ENCODE measurements at places on chromosomes 11 and 22. TPM values are rescaled to one million over a fixed set of nuclear protein-coding genes. Genes with fewer than 3 reads are reported as not detected.

- DNase-seq, result no peak
These were observed at the start of gene PLEKHA7 for GRCh38 chr11:17014321-17014832. TSS of gene PLEKHA7 (minus strand) at chr11:17014414. CDS start at chr11:17014401, 13 bp downstream.

The MRPL11 gene
- polyA plus RNA-seq, result 66.1 TPM

GRCh38 chr11:35047179-35047578, 91.8 kb upstream of the CD44 start:
- no peak for DNase-seq

The SCT gene
- 0.47 TPM for polyA plus RNA-seq

DNA sequence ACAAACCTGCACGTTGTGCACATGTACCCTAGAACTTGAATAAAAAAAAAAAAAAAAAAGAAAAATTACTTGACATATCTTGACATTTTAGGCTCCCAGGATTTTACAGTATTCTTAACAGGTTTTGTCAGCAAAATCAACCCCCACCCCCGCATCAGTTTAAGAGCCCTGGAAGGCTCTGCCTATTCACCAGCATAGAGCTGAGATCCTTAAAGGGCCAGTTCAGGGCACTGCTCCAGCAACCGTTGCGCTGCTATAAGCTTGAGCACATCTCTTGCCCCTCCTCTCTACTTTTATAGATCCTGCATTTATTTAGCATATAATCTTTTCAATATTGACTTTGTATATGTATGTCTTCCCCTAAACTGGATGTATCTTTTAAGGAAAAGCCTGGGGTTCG, 697 bp upstream of the PAFAH1B2 start:
- peak; percentile 25 for DNase-seq

DNA sequence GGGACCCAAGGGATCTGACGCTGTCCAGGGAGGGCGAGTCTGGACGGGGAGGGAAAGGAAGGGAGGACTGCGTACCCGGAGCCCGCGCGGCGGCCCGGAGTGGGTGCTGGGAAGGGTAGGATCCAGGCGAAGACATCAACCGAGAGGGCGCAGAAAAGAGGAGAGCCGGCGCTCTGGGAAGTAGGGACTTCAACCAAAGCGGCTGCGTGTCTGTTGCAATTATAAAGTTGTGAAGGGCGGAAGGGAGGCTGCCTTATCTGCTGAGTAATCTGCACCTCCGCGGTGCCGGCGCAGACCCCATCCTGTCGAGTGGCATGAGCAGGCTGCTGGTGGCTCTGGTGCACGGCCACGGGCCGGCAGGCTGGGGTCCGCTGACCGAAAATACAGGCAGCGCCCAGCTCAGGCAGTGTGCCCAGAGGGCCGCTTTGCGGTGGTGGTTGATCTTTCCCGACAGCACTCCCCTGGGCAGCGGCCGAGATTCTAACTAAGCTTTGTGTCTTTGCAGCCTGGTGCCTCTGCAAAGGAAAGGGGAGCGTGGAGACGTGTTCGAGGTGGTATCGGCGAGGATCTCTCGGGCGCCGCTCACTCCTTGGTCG, 978 bp downstream of the C11orf87 start:
- DNase-seq, result no peak

DNA sequence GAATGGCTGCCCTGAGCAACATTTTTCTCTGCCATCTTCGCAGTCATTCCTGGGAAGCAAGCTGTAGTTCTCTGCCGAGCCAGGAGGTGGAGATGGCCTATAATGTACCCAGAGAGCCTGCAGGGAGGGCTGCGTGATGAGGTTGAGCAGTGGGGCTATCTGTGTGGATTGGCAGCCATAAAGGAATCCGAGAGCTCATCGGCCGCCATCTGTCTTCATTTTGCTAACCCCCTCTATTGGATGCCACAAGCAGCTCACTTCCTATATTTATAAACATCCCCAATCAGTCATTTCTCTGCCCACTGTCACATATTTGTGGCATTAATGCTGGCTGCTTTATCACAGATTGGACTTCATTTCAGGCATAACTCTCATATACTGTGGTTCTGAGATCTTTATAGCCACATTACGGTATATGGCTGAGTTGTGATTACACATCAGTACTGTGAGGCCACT, 209.5 kb downstream of the NTM start:
- DNase-seq, result no peak

- DNase-seq, result no peak
These were observed 57.9 kb downstream of the FANCF start for GRCh38 chr11:22567759-22568158.

The IRF7 gene
- polyA plus RNA-seq, result 4.6 TPM

The NEFH gene
- 9.4 TPM for polyA plus RNA-seq

DNA sequence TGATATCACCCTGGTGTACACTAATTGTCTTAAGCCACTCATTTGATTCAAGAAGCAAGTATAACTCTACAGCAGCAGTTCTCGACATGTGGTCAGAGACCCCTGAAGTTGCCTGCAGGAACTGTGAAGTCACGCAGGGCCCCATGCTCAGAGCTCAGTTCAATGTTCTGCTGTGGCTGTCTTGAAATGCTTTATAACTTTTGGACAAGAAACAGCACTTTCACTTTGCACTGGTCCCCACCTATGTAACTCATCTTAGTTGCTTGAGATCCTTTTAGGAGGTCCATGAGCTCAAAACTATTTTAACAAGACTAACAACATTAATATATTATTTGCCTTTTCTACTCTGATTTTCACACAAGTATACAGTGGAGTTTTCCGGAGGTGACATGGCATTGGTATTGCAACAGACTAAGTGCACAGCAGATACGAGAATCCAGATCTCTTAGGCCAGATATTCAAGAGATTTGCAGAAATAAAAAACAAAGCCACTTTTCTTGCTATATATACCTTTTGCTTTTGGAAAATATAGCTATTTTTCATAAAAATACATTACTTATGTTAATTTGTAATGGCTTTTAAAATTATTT, 64.8 kb downstream of the PRR5L start:
- DNase-seq, result no peak

DNA sequence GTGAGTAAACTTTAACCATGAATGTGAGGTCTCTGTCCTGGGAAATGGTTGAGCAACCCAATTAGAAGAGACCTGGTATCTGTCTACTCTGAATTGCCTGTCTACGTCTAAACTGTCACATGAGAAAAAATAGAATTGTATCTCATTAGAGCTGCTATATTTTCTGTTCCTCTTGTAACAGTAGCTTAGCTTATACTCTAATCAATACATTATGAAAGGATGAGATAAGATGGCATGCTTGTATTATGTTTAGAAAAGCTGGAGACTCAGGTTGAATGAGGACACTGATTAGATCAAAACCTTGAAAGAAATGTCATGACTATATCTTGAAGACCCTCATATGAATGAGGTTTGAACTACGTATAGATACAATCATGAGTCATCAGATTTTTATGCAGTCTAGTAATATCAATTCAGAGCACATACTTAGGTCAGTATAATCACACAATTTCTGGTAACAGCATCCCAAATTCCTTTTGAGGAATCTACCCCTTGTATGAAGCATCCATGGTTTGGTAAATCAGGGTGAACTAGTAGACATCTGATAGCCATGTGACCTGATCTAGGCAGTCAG, 561.5 kb upstream of the CHORDC1 start:
- no peak for DNase-seq

The FGF19 gene
- 2.0 TPM for polyA plus RNA-seq

The TYR gene
- polyA plus RNA-seq, result not detected

DNA sequence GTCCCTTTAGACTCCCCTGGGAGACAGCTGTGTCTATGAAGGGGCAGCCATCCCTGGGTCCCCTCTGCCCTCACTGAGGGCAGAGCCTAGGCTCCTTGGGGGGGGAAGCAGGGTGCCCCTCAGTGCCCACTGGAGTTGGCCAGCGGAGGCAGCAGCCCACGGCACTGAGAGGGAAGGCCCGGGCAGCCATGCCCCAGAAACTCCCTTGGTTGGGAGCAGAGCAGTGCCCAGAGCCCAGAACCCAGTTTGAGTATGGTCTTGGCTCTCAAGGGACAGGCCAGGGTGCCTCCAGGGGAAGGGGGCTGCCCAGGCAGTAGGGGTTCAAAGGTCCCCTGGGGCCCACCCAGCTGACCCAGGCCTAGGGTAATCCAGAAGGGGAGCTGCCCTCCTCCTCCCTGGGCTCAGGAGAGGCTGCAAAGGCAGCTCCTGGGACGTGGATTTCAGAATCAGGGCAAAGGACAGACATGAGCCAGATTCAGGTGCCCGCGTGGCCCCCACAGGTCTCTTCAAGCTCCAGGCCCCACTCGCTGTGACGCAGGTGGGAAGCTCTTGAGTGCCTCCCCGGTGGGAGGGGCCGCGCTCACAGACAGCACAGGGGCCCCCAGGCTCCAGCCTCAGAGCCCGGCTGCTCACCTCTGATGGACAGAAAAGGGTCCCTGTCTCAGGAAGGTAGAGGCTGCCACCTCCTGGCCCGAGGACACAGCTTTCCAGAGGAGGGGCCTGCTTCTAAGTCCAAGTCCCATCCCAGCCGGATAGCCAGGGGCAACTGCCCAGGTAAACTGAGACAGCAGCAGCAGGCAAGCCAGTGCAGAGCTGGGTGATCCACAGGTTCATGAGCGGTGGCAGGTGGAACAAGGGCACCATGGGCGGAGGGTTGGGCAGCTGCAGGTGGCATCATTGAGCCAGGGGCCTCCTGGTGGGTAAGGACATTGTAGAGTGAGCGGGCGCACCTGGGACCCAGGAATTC, 2.6 kb downstream of the C11orf21 start:
- no peak for DNase-seq

The RIBC2 gene
- 3.4 TPM for polyA plus RNA-seq

DNA sequence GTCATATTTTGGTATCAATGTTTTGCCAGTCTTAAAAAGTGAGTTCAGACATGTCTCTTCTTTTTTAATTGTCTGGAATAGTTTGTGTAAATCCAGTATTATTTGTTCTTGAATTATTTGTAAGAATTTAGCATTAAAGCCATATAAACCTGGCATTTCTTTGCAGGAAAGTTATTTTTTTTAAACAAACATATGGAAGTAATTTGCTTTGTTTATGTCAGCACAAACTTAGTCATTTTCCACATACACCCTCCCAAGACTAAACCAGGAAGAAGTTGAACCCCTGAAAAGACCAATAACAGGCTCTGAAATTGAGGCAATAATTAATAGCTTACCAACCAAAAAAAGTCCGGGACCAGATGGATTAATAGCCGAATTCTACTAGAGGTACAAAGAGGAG, 9.1 kb upstream of the CCDC81 start:
- DNase-seq, result no peak

The FDXACB1 gene
- 4.0 TPM for polyA plus RNA-seq

DNA sequence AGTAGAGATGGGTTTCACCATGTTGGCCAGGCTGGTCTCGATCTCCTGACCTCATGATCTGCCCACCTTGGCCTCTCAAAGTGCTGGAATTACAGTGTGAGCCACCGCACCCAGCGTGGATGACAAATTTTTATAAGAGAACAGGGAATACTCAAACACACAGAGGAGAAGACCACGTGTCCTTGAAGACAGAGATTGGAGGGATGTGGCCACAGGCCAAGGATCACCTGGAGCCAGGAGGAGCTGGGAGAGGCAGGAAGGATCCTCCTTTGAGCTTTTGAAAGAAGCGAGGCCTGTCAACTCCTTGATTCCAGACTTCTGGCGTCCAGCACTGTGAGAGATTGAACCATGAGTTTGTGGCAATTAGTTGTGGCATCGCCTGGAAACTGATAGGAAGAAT, 1049.5 kb downstream of the TBC1D22A start:
- DNase-seq, result no peak

GRCh38 chr22:35842954-35843353, 125.3 kb downstream of the APOL5 start:
- DNase-seq, result no peak

DNA sequence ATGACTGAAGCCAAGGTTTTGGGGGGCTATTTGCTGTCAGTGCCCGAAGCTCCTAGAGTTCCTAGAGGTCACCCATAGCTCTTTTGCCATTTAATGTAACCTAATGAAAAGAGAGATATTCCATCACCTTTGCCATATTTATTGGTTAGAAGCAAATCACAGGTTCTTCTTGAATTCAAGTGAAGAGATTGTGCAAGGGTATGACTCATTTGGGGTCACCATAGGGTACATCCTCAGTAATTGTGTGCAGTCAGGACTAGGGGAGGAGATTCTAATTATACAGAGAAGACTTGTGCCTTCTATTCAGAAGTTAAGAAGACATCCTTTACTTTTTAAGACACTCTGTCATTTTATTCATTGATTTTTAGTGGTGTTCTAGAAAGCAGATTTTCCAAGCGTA, 6.9 kb upstream of the PRAME start:
- DNase-seq, result no peak

The KCNJ11 gene
- polyA plus RNA-seq, result 1.7 TPM

DNA sequence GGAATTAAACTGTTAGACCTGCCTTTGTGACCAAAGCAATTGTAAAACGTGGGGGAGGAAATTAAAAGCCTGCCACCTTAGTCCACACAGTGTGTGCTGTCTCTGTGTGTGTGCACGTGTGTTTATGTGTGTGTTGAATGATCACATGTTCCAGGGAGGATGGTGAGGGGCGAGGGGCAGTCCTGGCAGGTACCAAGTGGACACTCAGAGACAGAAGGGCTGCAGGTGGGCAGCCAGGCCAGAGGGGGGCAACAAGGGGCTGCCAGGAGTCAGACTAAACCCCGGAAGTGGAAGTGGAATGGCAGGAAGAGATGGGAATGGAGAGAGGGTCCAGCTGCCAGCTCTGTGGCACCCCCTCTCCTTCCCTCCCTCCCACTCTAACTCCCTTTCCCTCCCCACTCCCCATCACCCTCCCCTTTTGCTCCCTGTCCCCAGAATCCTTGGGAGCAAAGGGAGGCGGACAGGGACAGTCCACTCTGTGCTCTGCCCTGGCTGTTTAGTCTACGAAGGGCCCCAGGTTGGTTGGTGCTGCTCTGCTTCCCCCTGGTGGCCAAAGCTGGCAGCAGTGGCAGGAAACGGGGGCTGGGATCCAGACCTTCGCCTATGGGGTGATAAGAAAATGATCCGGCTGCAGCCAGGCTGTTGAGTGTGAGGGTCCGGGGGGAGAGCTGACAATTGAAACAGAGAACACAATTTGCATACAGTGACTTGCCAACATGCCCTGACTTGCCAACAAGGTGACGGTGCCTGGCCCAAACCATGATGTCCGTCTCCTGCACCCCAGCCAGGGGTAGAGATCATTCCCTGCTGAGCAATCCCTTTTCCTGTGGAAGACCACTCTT, 24.4 kb downstream of the P2RY2 start:
- peak; percentile 71 for DNase-seq

- no peak for DNase-seq
These were observed 22.4 kb downstream of the PANX1 start for GRCh38 chr11:94150704-94151685.

DNA sequence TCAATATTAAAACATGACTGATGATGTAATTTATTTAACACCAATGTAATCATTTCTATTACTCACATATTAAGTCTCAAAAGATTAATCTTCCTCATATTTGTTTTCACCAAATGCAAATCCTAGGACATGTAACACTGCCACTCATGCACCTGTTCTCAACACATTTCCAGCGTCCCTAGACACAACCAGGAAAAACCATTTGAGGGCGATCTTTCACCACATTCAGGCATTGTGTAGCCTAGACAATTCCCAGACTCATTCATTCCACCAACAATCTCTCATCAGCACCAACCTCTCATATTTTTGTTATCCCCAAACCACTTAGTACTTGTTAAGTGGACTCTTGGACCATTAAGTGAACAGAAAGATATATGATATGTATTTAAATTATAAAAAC, 66.1 kb downstream of the SLC36A4 start:
- no peak for DNase-seq

Measured in left renal pelvis (tissue), 4 donors.